ENCODE measurements at places on chromosomes 2 and 18.

DNA sequence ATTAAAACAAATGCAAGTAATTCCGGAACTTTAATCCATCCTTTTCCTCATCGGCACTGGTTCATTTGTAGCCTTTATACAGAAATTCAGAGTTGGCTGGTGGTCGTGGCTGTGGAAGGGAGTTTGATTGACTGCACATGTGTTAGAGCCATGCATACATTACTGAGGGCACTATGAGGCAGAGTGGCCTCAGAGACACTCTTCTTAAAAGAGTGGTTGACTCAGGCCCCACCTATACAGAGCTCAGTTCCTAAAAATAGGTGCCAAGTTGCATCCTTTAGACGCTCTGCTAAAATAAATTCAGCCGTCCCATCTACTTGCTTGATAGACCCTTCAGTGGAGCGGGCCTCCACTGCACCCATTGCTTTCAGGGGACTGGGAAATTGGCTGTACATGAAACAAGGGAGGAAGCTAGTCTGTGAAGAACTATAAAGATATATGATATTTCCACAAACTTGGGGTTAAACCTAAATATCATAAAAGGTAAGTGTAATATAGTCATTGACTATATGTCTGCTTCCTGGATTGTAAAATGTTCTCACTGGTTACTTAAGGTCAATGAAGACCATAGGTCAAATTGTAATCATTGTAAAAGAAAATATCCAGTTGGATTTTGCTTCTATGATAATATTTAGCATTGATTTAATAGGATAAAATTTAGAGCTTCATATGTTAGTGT lies 298.9 kb downstream of the XIRP2 start:
- no peak for DNase-seq

- DNase-seq = no peak
Measured at GRCh38 chr18:24515721-24516120, 55.3 kb downstream of the HRH4 start.

- no peak for DNase-seq
Measured at GRCh38 chr2:7838669-7839068, 843.2 kb upstream of the ID2 start.

- no peak for DNase-seq
Measured at GRCh38 chr2:45132551-45132950, 123.3 kb upstream of the SIX2 start.

DNA sequence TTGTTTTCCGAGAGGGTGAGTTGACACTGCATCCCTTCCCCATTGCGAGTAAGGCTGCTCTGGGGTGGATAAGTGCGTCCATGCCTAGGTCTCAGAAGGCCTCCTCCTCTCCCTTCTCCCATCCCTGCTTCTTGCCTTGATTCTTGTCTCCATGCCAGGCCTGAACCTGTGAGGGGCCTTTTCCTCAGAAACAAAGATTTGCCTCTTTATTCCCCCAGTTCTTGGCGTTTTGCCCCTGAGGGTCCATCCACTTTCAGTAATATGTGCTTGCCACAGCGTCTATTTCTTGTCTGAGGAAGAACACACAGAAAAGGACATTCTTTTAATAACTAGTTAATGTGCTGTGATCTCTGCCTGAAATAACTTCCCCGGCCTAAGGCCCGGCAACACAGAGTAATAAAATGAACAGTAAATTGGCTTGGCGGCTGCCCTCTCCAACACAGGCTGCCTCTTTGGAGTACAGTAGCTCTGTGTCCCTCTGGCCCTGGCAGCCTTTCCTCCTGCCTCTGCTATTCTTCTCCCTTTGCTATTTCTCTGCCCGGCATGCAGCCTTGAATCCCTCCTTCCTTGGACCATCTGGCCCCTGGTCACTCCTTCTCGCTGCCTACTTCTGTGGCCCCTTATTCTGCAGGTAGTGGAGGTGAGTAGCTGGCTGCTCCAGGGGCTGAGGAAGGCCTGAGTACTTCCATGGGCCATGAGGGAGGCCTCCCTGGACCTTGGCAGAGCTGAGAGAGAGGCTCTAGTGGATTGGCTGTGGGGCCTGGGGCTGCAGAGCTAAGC lies 4.4 kb downstream of the EHD3 start:
- no peak for DNase-seq

DNA sequence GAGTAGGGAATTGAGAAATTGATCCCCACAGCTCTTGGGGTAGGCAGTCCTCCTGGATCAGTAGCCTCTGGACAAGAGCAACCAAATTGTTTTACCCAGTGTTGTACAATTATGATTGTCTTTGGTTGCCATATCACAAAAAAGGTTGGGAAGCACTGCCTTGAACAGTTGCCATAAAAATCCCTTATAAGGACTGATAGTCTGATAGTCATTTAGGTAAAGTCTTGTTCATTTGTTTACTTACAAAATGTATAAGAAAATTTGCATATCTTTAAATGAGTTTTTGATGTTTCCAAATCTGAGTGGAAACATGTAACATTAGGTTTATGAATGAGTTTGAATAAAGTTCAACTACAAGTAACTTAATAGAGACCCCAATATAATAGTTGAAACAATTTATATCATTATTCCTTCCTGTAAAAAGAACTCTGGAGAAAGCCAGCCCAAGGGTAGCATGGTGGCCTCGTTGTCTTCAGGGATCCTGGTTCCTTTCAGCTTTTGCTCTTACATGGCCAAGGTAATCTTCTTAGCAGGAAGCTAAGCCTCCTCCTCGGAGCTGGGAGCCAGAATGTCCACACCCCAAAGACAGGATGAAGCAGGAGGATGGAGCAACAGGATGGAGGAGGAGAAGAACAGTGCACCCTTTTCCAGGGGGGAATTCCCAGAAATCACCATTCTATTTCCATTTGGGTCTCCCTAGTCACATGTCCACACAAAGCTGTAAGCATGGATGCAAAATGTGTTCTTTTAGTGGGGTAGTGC lies 35.7 kb upstream of the NEMP2 start:
- DNase-seq = no peak

GRCh38 chr2:237290261-237290660 lies 123.7 kb downstream of the COL6A3 start:
- no peak for DNase-seq
